Urothelium cell line (cell line): ENCODE measurements at places on chromosomes 1 and 21.

DNA sequence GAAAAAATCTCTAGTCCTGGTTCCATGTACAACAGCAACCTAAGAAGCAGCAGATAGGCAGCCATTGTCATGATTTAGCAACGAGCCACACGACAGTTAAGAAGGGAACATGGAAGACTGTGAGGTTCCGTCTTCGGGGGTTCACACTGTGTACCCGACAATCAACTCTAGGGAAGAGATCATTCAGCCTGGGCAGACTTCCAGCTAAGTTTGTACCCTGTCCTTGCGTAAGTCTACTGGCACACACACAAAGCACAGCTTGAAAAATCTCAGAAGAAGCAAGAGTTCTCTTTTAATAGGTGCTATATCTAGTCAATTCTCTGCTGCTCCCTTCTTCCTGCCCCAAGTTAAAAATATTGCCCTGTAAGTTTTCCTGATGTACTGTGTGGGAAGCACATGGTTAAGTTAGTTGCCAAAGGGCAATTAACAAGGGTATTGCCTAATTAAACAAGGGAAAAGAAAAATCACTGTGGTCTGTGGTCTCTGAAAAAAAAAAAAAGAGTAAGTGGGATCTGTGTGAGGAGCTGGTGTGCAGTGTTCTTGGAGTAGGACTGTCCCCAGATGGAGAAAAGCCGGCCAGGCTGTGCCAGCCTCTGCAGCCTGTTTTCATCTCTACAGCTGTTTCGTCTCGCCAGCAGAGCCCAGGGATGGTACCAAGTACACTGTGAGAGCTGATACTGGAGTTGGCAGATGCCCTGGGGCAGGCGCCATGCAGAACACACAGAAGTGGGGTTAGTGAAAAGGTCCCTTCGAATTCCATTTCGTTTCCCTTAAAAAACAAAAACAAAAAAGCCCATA lies 6.4 kb upstream of the MYBPHL start:
- DNase-seq, result no peak

GRCh38 chr1:60066001-60066400 lies 7.6 kb downstream of the C1orf87 start:
- no peak for DNase-seq

- DNase-seq, result no peak
These were observed 13.5 kb upstream of the ATP2B4 start for GRCh38 chr1:203612932-203613682.

DNA sequence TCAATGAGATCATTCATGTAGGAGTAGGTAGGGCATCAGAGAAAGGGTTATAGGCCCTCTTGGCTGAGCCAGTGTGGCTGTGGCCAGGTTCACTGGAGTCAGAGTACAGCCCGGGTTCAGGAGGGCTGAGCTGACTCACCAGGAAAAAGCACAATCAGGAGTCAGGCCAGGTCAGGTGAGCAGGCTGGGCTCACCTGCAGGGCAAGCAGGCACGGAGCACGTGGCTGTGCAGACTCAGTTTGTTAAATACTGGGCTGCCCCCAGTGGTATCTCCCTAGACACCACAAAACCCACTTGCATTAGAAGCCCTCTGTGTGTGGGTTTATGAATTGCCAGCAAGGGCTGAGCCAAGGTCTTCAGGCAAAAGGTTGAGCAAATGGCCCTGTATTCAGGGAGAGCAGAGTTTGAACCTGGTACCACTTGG lies 122.1 kb upstream of the SERBP1 start:
- no peak for DNase-seq

GRCh38 chr1:182147136-182147820 lies 85.8 kb upstream of the ZNF648 start:
- DNase-seq, result no peak
